Endothelial cell of umbilical vein (primary cell): ENCODE measurements at places on chromosomes 5 and 9.
A peak's percentile ranks its signal among the peaks of the same experiment; 100 is the strongest.

GRCh38 chr9:127858041-127858512 is 3.6 kb upstream of the ENG start:
- DNase-seq: peak; percentile 70

GRCh38 chr9:101087426-101087825 is 58.9 kb downstream of the PLPPR1 start:
- DNase-seq: no peak

- no peak for DNase-seq
These were observed 132.1 kb upstream of the PPP1R26 start for GRCh38 chr9:135347461-135347860.

GRCh38 chr5:142821733-142822487 is 51.7 kb downstream of the ARHGAP26 start:
- peak; percentile 77 for DNase-seq

DNA sequence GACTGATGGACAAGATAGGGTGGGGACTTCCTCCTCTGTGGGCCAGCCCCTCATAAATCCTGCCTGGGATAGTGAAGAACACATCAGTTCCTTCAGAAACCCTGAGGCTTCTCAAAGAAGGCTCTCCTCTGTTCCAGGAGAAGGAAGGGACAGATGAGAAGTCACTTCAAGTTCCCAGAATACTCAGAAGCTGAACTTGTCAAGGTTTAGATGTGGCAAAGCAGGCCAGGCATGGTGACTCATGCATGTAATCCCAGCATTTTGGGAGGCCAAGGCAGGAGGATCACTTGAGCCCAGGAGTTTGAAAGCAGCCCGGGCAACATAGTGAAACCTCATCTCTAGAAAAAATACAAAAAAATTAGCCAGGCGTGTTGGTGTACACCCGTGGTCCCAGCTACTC is 38.5 kb downstream of the STOM start:
- DNase-seq: no peak

- no peak for DNase-seq
These were observed 71.1 kb upstream of the CD180 start for GRCh38 chr5:67267512-67268216.

DNA sequence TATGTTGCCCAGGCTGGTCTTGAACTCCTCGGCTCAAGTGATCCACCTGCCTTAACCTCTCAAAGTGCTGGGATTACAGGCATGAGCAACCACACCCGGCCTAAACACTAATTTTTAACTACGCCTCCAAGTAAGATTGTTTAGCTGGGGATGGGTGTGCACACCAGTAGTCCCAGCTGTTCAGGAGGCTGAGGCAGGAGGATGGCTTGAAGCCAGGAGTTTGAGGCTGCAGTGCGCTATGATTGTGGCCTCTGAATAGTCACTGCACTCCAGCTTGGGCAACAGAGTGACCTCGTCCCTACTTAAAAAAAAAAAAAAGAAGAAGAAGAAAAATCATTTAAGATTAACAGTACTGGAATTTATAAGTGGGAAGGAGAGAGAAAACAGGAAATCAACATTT is 90.8 kb upstream of the NR5A1 start:
- no peak for DNase-seq

- no peak for DNase-seq
These were observed 115.1 kb downstream of the PALM2AKAP2 start for GRCh38 chr9:109894921-109895758.
